ENCODE measurements at places on chromosomes 16 and 17. TPM values are rescaled to one million over a fixed set of nuclear protein-coding genes. Genes with fewer than 3 reads are reported as not detected.
A peak's percentile ranks its signal among the peaks of the same experiment; 100 is the strongest.

- H3K27ac ChIP-seq, result no peak overlapping the region
- no peaks in the 10 kb centered on the region for H3K4me1 ChIP-seq
- no peaks in the 10 kb centered on the region for H3K27me3 ChIP-seq
- DNase-seq, result no peak
- no peaks in the 10 kb centered on the region for H3K36me3 ChIP-seq
These were observed 7.0 kb upstream of the SPATA20 start for GRCh38 chr17:50539762-50540559.

DNA sequence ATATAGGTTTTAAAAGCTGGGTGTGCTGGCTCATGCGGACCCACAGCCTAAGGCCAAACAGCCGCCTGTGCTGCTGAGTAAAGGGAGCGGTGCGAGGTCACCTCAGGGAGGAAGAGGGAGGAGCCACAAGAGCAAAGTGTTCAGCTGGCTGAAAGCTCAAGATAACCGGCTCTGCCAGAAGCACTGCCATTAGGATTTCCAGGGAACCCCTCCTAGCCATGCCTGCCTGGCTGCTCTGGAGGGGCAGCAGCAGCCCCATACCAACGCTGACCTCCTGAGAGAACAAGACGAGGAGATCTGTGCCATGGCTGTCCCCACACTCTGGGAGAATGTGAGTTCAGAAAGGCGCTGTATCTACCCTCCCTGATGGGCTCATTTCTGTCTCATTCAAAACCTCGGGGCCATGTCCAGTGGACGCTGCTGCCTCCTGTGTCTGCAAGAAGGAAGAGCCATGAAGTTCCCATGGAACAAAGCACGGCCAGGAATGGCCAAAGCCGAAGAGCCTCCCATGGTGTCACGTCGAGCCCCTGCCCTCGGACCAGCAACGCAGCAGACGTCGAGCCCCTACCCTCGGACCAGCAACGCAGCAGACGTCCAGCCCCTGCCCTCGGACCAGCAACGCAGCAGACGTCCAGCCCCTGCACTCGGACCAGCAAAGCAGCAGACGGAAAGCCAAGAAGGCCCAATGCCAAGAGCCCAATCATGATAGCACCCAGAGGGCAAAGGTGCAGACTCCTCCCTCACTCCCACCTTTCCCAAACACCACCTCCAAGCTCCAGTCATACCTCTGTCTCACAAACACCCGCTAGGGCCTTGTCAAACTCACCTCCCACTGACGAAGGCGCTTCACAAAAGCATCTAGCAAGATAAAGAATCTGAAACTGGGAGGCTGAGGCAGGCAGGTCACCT is 107.0 kb downstream of the ANKRD11 start:
- no peak overlapping the region for H3K4me3 ChIP-seq
- no peak for DNase-seq
- H3K27ac ChIP-seq, result no peak overlapping the region
- peaks cover 83% of the 10 kb centered on the region for H3K4me1 ChIP-seq
- H3K27me3 ChIP-seq, result no peaks in the 10 kb centered on the region
- H3K36me3 ChIP-seq, result no peaks in the 10 kb centered on the region

DNA sequence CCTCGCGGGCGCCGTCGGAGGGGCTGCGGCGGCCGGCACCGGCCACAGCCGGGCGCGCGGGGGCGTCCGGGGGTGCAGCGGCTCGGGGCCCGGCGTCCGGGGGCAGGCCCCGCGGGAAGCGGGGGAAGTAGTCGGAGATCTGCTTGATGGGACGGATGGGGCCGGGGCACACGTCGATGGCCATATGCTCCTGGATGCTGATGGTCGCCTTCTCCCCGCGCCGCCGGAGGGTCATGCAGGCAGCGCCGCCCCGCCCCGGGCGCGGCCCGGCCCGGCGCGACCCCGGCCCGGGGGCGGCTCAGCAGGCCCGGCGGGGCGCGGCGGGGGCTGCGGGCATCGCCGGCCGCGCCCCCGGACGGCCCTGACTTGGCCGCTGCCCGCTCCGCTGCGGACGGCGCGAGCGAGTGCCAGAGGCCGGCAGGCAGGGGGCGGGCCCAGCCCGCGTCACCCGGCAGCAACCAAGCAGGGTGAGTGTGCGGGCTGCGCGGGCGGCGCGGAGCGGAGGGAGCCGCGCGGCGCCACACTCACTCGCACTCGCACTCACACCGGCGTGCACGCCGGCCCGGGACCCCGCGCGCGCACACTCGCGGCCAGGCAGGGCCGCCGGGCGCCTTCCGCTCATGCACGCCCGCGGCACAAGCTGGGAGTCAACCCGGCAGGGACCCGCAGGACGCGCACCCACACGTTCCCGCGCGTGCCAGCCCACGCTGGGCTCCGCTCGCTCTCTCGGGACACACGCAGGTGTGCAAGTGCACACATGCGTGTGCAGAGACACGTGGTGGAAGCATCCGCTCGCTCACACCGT is at the start of gene DOC2B:
Gene DOC2B (minus strand): TSS at position 406 of the 805 bp plus-strand sequence. CDS start 171 bp downstream, at position 235.
- no peak within 1 kb of the TSS for H3K27ac ChIP-seq
- H3K36me3 ChIP-seq, result no peaks in the 10 kb centered on the region
- no peak for DNase-seq
- no peaks in the 10 kb centered on the region for H3K27me3 ChIP-seq
- H3K4me3 ChIP-seq, result peak within 1 kb of the TSS; percentile 52

DNA sequence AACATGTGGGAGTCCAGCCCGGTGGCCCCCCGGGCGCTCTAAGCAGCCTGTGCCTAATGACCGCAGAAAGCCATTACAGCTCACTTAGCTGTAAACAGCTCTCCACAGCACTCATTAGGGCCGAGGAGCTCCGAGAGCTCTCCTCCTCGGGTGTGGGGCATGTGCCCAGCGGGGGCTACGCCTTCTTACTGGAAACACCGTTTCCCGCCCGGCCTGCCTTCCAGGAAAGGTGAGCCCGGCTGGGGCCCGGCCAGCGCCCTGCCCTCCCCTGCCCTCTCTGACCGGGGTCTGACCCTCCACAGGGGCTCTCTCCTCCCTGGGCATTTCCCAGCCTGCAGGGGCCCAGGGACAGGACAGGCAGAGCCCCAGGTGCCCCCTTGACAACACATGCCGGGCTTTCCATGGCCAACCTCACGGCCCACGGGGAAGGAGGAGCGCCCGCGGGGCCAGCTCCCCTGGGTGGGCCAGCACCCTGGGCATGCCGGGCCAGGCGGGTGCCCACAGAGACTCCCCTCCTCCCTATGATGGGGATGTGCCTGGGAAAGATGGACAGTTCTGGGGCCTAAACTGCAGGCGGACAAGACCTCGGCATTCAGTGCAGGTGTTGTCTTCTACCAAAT is 72.6 kb downstream of the SDK2 start:
- H3K4me3 ChIP-seq, result no peak overlapping the region
- H3K27me3 ChIP-seq, result no peaks in the 10 kb centered on the region
- H3K36me3 ChIP-seq, result no peaks in the 10 kb centered on the region
- no peak overlapping the region for H3K27ac ChIP-seq

GRCh38 chr17:75346906-75347305 is 57.7 kb upstream of the SLC25A19 start:
- no peak for DNase-seq
- no peak overlapping the region for H3K27ac ChIP-seq
- no peak overlapping the region for H3K4me3 ChIP-seq
- H3K36me3 ChIP-seq, result no peaks in the 10 kb centered on the region
- H3K4me1 ChIP-seq, result no peaks in the 10 kb centered on the region

CA7 gene
- total RNA-seq, result not detected
